Fibroblast of the aortic adventitia (primary cell): ENCODE measurements at places on chromosomes 12 and 14. TPM values are rescaled to one million over a fixed set of nuclear protein-coding genes. Genes with fewer than 3 reads are reported as not detected.

GRCh38 chr12:53166837-53167236, 13.7 kb upstream of the ZNF740 start:
- no peak for DNase-seq

- no peak for DNase-seq
Observed at GRCh38 chr14:68514608-68515194, 278.2 kb downstream of the ZFP36L1 start.

- no peak for DNase-seq
Observed at GRCh38 chr12:56163533-56164344, 5.6 kb downstream of the MYL6 start.

GRCh38 chr12:114434341-114434740, 28.4 kb upstream of the TBX5 start:
- DNase-seq, result no peak

DNA sequence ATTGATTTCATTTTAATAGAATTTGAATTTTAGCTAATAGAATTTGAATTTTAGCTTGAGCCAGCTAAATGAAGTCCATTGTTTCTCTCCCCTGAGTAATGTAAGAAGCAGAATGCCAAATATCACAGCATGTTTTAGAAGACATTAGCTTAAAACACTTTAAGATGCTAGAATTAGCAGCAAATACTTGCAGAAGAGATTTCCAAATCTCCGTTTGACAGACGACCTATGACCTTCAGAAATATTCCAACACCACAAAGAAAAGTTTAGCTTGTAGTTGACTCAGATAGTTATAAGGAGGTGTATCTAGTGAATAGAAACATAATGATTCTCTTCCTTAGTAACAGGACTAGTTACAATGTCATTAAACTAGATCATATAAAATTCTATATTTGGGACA, 51.7 kb upstream of the MYF6 start:
- DNase-seq, result peak; percentile 38

DNA sequence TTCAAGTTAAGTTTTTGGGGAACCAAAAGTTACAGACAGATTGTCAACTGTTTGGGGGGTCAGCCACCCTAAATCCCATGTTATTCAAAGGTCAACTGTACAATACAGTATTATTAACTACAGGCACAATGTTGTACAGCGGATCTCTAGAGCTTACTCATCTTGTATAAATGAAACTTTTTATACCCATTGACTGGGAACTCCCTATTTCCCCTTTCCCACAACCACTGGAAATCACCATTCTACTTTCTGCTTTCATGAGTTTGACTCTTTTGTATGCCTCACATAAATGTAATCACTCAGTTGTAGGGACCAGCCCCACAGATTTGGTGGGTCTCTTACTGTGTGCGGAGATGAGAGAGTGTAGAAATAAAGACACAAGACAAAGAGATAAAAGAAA, 57.8 kb downstream of the SLCO1B3 start:
- no peak for DNase-seq

- no peak for DNase-seq
Observed at GRCh38 chr12:6461401-6462233, 8.9 kb downstream of the VAMP1 start.

GRCh38 chr14:72616811-72617210, 277.1 kb downstream of the DPF3 start:
- no peak for DNase-seq

DNA sequence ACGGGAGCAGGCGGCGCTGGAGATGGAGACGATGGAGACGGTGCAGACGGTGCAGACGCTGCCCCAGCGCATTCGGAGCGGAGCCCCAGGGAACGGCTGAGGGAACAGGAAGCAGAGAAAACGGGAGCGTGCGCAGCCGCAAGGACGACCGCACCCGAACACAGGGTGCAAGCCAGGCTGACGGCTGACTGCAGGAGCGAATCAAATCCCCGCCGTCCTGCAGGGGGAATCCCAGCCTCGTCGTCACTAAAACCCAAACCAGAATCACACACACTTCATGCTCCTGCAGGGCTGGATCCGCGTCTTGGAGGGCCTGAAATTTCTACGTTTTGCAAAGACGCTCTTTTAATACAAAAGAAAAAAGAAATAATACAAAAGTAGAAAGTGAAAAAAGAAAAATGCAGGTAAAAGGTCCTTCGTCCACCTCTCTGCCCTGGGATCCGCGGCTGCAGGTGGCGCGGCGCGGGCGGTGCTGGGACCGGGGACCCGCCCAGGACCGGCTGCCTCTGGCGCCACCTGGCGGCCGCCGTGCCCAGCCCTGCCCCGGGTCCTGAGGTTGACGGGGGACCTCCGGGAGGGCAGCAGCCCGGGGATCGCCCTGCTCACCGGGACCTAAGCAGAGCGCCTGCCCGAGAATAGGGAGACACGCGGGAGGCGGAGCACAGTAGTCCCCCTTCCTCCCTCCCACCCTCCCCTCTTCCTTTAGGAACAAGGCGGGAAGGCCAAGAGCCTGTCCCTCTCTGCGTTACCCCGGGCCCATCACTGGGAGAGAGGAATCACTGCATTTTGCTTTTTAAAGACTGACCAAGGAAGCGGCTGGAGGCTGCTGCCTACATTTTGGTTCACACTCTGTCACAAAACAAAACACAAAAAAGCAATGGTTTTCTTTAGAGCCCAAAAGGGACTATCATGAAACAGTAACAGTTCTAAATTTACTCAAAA, 20.1 kb downstream of the STX2 start:
- DNase-seq, result peak; percentile 47

PROX2 gene
- total RNA-seq, result not detected in 2 replicates
